RWPE2 (cell line): ENCODE measurements at places on chromosomes 12 and 14.

- no peak for DNase-seq
These were observed 162.8 kb upstream of the SLC38A2 start for GRCh38 chr12:46535376-46535775.

GRCh38 chr12:112161711-112162110 lies 36.4 kb downstream of the TRAFD1 start:
- DNase-seq = no peak

DNA sequence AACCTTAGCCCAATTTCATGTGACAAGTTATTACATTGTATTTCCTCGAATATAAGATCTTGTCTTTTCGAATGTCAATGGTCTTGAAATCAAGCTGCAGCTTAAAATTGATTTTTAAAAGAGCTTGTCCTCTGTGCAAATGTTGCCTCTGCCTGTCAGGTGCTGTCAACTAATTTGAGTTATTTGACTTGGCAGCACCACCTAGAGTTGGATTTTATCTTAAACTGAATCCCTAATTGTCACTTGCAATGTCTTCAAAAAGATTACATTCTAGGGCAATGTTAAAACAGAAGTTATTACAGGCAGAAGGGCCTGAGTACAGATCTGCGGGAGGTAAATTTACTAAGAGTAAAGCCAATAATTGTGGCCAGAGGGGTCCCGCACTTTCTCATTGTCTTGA lies 26.2 kb upstream of the TUNAR start:
- DNase-seq = no peak

DNA sequence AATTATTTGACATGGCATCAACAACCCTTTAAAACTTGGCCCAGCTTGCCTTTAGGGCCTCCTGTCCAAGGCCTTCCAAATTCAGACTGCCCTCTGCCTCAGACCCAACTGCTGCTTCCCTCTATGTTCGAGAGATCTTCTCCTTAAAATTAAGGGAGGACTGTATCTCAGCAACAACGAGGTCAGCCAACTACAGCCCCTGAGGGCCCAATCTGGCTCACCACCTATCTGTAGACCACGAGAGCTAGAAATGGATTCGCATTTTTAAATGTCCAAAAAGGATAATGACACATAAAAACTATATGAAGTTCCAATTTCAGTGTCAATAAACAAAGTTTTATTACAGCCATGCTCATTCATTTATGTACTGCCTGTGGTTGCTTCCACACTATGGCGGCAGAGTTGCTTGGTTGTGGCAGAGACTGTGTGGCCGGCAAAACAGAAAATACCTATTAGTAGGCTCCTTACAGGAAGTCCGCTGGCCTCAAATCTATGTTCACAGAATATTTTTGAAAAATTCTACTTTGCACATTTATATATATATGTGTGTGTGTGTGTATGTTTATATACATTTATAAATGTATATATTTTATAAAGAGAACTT lies 1026.9 kb downstream of the BCL11B start:
- DNase-seq = no peak

DNA sequence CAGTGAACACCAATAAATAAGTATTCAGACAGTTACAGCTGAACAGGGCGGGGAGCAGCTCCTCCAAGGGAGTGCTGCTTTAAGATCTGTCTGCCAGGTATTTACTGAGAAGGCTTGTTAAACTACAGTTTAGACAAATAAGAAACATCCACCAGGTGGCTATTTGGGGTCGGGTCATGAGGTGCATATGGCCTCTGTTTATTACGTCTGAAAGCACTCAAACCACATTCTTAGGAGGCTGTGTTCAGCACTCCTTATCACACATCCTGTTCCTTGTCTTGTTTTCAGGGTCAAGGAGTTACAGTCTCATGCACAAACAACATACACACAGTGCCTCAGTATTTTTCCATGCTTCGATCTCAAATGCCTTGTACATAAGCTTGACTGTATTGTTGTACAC lies 78.8 kb downstream of the KCNMB4 start:
- DNase-seq = no peak

DNA sequence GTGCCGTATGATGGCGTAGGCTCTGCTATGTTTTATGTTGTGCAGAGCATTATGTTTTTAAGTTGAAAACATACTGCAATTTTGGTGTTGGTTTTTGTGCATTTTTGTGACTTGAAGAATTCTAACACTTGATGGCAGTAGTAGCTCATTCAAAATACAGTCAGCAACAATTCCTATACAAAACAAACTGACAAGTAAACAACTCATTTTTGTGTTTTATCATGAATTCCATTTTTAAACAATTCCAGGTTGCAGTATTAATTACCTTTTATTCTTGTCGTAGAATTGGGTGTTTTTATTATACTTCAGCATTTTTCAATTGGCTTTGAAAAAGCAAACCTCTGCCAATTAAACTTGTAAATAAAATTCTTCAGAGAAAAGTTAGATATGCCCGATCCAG lies 4.1 kb upstream of the CCER1 start:
- no peak for DNase-seq

- DNase-seq = no peak
These were observed 37.4 kb downstream of the RASSF8 start for GRCh38 chr12:25995906-25996305.

DNA sequence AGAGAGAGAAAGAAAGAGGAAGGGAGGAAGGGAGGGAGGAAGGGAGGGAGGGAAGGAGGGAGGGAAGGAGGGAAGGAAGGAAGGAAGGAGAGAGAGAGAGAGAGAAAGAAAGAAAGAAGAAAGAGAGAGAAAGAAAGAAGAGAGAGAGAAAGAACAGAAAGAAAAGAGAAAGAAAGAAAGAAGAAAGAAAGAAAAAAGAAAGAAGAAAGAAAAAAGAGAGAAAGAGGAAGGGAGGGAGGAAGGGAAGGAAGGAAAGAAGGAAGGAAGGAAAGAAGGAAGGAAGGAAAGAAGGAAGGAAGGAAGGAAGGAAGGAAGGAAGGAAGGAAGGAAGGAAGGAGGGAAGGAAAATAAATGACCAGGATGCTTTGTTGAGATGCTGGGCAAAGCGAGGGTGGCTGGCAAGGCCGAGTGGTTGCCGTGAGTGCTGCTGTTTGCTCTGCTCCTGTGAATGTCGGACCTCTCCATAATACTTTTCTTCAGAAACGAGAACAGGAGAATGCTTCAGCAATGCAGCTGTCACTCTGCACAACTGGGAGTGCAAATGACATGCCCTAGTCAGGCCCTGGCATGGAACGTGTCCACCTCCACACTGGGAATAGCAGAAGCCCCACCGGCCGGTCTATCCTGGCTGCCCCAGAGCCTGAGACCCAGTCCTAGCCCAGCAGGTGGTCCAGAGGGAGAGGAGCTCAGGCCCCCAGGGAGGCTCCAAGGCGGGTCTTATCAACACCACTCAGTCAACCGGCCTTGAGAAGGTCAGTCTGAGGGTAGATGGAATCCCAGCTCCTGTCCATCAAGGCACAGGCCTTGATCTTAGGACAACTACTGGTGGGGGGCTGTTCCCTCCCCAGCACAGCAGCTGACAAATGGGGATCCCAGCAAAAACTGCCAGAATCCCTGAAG lies 25.1 kb upstream of the EIF5 start:
- no peak for DNase-seq

GRCh38 chr12:74317078-74317601 lies 220.5 kb upstream of the ATXN7L3B start:
- DNase-seq = no peak

- DNase-seq = no peak
These were observed 63.1 kb upstream of the TRHDE start for GRCh38 chr12:72209086-72209485.

GRCh38 chr14:79118291-79118690 lies 948.1 kb downstream of the NRXN3 start:
- no peak for DNase-seq

DNA sequence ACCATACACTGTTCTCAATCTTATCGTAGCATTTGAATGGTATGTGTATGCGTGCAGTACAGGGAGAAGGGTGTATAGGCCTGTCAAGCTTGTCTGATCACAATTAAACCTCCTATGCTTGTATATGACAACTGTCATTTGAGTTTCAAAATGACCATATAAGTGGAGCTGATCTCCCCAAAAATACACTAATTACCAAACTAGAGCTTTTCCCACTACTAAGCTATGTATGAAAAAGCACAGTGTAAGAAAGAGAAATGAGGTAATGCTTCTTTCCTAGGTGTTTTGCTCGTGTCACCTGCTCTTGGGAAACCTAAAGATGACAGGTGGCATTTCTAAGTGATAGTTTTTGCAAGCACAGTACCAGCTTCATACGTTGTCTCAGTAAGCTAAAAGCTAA lies 1.1 kb upstream of the STK38L start:
- no peak for DNase-seq

GRCh38 chr14:72617391-72618031 lies 276.4 kb downstream of the DPF3 start:
- DNase-seq = no peak

DNA sequence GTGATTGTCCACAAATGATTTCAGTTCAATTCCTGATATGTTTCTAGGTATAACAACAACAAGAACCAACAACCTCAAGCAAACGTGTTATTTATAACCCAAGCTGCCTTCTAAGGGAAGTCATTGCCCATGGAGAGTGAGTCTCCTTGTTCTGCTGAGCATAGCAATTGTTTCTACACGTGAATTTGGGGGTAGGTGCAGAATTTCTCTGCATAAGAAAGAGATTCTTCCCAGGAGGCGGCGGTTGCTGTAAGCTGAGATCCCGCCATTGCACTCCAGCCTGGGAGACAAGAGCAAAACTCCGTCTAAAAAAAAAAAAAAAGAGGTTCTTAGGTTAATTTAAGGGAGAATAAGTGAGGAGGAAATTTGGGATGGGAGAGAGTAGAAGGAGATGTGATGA lies 226.5 kb upstream of the PELI2 start:
- no peak for DNase-seq

DNA sequence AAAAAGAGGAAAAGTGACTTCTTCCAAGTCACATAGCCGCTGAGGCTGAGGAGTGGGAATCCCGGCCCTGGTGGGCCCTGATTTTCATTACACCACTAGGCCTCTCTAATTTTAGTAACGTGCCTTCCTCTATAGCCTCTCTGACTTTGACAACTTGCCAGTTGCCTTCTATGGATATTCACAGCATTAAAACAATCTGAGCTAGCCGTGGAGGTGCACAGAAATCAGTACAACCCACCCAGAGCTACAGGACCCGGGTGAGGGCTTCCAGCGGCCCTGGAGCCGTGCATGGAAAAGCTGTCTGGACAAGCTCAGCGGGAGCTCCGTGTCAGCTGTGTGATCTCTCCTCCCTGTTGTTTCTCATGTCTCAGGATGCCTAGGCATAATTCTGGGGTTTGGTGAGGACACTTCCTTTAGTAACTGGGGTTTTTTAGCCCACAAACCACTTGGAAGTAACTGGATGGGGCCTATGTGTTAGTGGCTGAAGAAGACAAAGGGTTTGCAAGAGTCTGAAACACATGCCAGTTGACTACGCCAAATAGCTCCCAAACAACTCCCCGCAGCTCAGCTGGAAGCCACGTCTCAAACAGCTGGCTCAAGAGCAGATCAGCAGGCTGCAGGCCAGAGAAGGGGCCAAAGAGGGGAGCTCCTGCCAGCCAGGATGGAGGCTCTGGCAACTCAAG lies 53.0 kb downstream of the SSH1 start:
- DNase-seq = no peak

DNA sequence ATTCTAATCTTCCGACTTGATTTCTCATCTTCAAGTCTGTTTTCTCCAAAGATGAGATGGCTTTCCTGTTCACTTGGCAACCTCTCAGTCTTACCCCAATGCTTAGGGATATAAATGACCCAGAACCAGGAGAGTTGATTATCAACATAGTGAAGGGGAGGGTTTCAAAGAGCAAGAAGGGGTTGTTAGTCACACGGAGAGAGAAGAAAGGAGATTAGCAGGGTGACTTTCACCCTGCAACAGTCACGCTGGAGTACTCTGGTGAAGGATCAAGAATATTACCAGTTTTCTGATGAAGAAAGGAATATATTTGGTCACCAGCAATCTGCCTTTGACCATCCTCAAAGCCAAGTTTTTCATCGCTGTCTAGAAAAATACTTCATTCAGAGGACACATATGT lies at the start of gene TMEM52B:
TSS of gene TMEM52B (plus strand) at position 212 of the 400 bp plus-strand sequence. CDS start 543 bp downstream, outside the sequence.
- DNase-seq = no peak

DNA sequence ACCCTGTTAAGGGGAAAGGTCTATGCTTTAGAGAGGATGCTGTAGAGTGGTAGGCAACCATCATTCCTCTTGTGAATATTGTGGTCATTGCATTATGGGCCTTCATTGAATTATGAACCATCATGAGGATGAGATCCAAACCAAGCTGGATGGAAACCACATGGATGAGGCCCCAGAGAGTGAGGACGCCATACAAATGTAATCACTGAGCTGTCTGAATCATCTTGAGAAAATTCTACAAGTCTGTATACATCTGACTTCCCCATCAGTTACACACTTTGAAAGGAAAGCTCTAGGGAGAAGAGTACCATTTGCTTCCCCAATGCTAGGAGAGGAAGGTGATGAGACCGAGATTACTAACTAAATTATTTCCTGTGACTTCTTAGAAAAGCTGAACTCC lies 172.9 kb downstream of the CACNA1C start:
- no peak for DNase-seq

GRCh38 chr12:2833810-2834209 lies 1.0 kb downstream of the NRIP2 start:
- no peak for DNase-seq

- no peak for DNase-seq
These were observed 66.9 kb upstream of the NRXN3 start for GRCh38 chr14:78103271-78103670.

GRCh38 chr12:92676710-92677109 lies 26.1 kb upstream of the PLEKHG7 start:
- no peak for DNase-seq

DNA sequence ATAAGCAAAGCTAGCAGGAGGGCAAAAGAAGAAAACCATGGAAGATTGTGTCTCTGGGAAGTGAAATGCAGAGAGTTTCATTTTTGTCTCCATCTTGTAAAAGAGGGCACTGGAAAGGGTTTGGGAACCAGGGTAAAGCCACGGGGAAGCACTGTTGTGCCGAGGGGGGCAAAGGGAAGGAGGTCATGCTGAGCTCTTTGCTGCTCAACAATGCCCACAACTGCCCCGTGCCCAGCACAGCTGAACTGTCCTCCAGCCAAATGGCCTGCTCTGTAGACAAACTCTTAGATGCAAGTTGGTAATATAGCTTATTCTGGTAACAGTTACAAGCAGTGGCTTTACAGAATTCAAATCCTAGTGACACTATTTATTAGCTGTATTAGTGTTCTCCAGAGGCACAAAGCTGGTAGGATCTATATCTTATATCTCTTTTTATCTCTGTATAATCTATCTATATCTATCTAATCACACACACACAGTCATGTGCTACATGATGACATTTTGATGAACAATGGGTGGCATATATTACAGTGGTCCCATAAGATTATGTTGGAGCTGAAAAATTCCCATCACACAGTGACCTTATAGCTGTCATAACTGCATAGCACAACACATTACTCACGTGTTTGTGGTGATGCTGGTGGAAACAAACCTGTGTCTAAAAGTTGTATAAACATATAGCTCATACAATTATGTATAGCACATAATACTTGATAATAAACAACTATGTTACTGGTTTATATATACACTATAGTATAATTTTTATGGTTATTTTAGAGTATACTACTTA lies 203.4 kb upstream of the DDHD1 start:
- DNase-seq = no peak
